ENCODE measurements at places on chromosomes 3 and 15.

DNA sequence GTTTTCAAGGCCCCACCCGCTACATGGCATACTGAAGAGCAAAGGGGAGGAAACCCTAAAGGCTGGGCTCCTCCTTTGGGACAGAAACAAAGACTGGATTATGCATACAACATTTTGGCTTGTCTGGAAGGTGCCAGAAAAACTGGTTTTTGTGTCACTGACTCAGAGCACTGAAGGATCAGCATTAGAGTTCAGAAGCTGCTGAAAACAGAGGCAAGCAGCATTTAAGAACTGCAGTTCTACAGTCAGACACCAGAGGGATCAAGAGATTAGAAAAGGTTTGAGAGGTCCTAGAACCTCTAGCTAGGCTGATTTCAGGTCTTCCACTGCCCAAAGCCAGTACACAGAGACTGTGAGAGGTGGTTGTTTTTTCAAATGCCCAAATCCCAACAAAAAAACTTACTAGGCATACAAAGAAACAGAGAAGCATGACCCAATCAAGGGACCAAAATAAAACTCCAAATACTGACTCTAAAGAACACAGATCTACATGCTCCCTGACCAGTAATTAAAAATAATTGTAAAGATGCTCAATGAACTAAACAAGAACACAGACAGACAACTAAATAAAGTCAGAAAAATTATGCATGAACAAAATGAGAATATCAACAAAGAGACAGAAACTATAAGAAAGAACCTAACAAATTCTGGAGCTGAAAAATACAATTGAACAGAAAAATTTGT, 91.2 kb downstream of the SENP2 start:
- DNase-seq = peak; percentile 67

- DNase-seq = no peak
Observed at GRCh38 chr15:96960711-96961480, 630.4 kb downstream of the NR2F2 start.

- DNase-seq = no peak
Observed at GRCh38 chr15:55630858-55631257, 42.7 kb upstream of the PYGO1 start.

DNA sequence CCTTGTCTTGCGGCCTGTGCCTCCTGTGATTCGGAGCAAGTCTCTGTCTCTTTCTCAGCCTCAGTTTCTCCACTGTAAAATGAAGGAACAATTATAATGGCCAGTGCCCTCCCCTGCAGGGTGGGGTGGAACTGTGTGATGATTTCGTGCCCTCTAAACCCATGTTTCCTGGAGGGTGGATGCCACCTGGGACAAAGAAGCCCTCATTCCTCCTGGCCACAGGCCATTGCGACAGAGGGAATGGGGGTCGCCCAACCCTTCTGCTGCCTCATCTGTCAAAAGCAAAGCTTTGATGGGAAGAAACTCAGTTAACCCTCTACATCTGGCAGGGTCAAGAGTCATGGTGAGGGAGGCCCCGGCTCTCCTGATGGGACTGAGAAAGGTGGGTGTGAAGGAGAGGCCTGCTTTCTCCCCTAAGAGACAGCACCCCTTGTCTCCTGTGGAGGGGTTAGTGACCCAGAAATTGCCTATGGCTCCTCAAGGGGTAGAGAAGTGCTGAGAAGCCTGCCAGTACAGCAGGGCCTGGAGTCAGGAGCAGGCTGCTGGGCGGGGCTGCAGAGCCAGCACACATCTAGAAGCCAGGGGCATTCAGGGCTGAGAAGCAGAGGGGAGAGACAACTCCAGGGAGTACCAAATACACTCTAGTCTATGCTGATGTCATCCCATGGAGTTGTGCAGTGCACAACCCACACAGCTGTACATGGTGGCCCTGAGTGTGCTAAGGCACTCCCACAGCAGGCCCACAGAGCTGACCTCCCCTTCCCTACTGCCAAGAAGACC, 61.0 kb downstream of the PLXNA1 start:
- DNase-seq = no peak

DNA sequence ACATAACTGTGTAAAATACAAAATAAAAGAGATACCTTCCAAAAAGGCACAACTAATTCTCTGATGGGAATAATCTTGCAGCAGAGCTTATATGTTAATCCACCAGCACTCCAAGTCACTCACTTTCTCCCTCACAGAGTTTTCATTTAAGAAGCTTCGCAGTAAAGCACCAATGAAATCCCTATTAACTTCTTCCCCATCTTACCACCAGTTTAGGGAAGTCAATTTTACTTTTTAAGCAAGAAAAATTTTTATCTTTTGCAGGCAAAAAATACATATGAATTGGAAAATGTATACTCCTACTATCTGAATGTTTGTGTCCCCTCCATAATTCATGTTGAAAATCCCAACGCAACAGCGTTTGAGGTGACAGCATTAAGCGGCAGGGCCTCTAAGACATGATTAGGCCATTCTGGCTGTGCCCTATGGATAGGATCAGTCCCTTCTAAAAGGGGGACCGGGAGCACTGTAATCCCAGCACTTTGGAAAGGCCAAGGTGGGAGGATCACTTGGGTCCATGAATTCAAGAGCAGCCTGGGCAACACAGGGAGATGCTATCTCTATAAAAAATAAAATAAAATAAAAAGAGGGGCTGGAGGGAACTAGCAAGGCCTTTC, 435.8 kb downstream of the SHQ1 start:
- no peak for DNase-seq

DNA sequence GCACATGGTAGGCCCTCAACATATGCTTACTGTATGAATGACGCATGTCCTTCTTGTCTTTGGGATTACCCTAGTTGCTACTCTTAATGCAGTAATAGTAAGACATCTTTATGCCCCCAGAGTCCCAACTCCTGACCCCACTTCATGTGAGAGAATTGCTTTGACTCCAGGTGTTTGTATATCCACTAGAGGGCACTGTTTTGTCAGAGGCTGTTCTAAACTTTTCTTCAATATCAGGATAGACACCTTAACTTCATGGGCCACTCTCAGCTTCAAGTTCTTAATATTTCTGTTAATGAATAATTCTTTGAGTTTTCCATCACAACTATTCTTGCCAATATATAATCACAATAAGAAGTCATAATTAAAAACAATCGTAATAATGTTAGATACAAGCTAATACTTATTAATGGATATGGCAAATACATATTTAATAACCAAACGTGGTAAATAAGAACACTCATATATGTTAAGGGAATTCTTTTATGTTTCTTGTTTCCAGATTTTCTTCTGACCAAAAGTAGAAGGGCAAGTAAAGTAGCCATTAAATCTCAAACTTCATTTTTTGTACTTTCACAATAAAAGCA, 337.2 kb upstream of the DNAJC19 start:
- DNase-seq = peak; percentile 55

DNA sequence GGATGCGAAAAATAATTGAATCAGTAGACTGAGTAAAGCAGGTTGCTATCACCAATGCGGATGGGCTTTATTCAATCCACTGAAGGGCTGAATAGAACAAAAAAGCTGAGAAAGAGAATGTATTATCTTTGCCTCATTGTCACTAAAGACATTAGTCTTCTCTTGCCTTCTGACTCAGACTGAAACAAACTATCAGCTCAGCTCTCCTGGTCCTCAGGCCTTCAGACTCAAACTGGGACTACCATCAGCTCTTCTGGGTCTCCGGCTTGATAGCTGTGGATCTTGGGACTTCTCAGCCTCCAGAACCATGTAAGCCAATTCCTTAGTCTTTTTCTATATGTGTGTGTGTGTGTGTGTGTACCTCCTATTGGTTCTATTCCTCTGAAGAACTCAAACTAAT, 12.6 kb downstream of the IFT57 start:
- no peak for DNase-seq

- no peak for DNase-seq
Observed at GRCh38 chr3:134337511-134338200, 36.6 kb downstream of the AMOTL2 start.

GRCh38 chr15:71153823-71154524, 38.7 kb downstream of the THSD4 start:
- DNase-seq = no peak

GRCh38 chr3:22098021-22098420, 347.0 kb upstream of the ZNF385D start:
- DNase-seq = no peak

DNA sequence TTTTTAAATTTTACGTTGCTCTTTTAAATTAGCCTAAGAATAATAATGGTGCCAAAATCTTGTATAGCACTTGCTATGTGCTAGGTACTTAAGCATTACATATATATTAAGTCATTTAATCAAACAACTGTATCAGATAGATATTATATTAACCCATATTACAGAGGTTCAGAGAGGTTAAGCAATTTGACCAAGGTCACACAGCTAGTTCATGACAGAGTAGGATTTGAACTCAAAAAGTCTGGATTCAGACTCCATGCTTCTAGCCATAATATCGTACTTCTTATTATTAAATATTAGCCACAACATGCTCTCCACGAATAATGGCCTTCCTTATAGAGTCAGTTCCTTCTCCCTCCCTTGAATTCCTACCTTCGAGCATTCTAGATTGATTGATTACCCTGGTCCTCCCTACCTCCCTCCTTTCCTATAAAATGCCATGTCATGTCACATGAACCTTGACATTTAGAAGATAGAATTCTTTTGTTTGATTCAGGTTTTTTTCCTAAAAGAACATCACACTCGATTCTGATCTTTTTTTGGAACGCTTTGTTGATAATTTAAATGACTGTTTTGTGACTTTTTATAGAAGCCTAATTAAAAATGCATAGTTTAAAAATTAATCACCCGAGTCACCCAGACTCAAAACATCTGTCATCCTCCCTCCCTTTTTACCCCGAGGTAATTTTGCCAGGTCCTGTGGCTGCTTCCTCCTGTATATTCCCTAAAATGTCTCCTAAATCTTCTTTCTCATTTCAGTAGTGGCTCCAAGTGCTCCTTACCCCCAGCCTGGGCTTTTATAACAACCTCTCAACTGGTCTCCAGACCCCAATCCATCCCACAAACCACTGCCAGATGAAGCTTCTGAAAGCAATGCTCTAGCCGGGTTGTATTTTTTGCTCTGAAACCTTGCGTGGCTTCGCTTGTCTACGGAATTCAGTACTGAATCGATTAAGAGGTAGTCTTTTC, 8.5 kb upstream of the PSMD6 start:
- no peak for DNase-seq

DNA sequence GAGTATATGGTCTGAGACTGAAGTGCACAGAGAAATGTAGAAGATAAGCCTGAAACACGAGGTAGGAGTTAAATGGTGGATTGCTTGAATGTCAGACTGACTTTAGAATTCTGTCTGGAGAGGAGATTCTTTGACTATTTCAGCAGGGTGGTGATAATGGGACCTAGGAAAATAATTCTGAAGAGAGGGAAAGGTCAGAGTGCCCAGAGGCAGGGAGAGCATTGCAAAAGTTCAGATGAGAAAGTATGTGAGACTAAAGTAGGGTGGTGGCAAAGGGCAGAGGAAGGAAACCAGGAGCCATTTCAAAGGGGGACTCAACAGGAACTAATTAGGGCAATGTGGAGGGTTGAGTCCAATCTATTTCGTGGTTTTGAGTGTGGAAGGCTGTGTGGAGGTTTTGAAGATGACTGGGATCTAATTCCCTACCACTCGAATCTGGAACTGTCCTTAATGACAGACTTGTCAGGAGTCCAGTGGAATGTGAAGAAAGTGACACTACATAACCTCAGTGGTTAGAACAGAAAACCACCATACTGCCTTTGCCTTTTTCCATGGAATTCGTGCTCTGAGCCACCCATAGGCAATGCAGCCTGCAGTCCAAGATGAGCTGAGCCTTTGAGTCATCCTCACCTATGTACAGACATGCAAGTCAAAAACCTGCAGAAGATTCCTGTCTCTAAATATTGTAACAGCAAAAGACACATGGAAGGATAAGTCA, 16.1 kb downstream of the CPOX start:
- DNase-seq = no peak

GRCh38 chr15:49122541-49123062, 32.8 kb downstream of the COPS2 start:
- no peak for DNase-seq

GRCh38 chr3:158127250-158128219, 17.6 kb downstream of the RSRC1 start:
- no peak for DNase-seq

GRCh38 chr3:10676905-10677304, 139.1 kb upstream of the SLC6A11 start:
- no peak for DNase-seq

GRCh38 chr3:39063143-39063542, 11.3 kb downstream of the WDR48 start:
- DNase-seq = no peak

GRCh38 chr15:99071091-99071680, 33.7 kb upstream of the SYNM start:
- DNase-seq = no peak

- no peak for DNase-seq
Observed at GRCh38 chr15:48915861-48916260, 37.9 kb downstream of the EID1 start.

DNA sequence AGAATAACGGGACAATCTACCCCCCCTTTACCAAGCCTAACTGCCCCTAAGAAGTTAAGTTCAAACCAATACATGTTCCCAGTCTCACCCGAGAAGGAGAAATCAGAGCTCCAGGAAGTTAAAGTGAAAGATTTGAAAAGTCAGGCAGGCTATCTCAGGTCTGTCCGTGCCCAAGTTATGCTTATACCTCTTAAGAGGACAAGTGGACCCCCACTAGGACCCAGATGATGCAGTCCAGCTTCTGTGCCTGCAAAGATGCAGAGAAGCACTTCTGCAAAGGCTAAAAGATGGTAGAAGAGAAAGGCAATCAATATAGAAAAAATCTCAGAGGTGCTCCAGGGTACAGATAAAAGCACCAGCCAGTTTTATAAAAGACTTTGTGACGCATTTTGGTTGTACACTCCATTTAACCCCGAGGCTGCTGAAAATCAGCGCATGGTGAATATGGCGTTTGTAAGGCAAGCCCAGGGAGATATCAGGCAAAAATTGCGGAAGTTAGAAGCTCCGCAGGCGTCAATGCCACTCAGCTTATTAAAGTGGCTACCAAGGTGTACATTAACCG, 9.8 kb upstream of the SLC9C1 start:
- DNase-seq = no peak

DNA sequence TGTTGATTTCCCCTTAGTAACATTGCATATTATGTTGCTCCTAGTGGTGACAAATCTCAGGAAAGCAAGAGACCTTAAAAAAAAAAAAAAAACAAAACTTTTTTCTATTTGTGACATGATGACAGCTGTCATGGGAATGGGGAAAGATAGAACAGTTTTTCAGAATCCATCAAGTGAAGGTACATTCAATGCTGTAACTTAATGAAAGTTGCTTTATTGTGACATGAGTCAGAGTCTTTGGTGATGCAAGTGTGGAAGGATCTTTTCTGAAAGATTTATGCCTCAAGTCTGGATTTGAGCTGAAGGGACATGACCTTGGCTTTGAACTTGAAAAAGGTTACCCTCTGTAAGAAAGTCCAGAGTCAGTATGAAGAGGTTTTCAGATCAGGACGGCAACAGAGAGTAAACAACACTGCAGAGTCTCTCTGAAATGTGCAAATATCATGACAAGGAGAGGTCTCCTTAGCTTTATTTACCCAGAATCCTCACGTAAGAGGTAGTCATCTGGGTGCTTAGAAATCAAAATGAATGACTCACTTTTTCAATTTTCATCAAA, 424.7 kb downstream of the CNTN4 start:
- DNase-seq = no peak

GRCh38 chr3:171317171-171317570, 143.0 kb downstream of the TNIK start:
- DNase-seq = peak; percentile 3

- DNase-seq = no peak
Observed at GRCh38 chr3:126102011-126102410, 18.1 kb upstream of the SLC41A3 start.
